Ecto neural progenitor cell (in vitro differentiated cells): ENCODE measurements at places on chromosomes 4 and X.

- DNase-seq: no peak
Measured at GRCh38 chr4:5882947-5883346, 9.9 kb downstream of the CRMP1 start.

GRCh38 chr4:108828620-108829019 lies 65.8 kb upstream of the ETNPPL start:
- DNase-seq: no peak

GRCh38 chrX:122133478-122133877 lies 1050.6 kb upstream of the GRIA3 start:
- DNase-seq: no peak

GRCh38 chrX:119852382-119853353 lies at the start of gene UPF3B:
TSS of gene UPF3B (minus strand) at chrX:119852963. CDS start at chrX:119852928, 35 bp downstream.
- DNase-seq: peak; percentile 92

DNA sequence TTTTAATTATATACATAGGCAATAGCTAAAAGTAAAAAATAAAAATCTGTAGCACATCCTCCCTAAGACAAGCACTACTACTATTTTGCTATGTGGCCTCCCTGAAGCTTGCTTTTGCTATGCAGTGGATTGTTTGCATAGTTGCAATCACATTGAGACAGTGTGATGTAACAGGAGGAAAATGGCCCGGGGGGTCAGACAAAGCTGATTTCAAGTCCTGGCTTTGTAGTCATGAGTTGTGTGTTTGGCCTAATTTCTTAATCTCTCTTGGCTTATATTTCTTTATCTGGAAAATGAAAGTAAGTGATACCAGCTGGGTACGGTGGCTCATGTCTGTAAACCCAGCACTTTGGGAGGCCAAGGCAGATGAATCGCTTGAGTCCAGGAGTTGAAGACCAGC lies 166.6 kb downstream of the LHFPL1 start:
- DNase-seq: no peak

GRCh38 chrX:13121020-13121555 lies 76.7 kb upstream of the FAM9C start:
- DNase-seq: no peak

DNA sequence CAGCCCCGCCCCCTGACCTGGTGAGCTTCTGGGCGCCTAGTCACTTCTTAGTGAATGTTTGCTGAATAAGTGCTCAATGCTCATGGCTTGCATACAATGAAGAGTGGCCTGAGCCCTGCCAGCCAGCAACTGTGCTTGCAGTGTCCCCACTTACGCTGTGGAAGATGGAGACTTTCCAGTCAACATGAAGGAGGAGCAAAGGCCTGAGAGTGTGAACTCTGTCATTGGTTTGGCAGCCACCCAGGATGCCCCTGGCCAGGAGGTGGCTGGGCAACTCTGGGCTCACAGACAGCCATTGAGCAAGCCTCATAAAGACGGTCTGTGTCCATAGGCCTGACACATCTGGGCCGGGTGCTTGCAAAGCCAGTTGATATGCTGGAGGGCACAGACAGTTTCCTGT lies 72.1 kb upstream of the MAMLD1 start:
- peak; percentile 12 for DNase-seq

DNA sequence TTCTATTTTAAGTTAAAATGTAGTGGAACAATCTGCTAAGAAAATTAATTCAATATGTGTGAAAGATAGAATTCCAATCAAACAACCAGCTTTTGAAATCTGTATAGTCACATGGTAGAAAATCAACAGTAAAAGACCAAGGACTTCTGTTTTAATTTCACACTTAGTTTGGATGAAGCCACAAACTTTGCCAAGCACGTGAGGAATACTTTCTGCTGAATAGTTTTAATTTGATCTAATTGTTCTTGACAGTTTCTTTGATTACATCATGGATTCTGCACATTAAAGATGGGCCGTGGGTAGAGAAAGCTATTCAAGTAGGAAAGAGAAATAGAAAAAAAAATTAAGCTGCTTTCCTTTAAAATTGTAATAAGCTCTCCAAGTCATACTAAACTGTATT lies 137.9 kb upstream of the FAM241A start:
- no peak for DNase-seq

DNA sequence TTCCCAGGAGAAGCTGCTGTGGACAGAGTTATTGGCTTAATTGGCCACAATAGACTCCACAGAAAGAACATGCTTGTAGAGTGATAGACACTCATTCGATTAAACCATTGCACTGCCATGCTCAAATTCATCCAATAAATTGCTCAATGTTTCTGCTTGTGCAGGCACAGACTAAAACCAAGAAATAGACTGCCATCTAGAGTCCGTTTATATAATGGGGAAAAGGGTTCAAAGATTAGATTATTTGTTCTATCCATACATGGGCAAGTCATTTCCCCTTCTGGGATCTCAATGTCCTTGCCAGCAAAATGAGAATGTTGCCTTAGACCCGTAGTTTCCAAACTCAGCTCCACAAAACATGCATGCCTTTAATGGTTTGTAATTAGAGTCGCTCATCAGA lies 8.7 kb downstream of the SMIM10 start:
- no peak for DNase-seq

DNA sequence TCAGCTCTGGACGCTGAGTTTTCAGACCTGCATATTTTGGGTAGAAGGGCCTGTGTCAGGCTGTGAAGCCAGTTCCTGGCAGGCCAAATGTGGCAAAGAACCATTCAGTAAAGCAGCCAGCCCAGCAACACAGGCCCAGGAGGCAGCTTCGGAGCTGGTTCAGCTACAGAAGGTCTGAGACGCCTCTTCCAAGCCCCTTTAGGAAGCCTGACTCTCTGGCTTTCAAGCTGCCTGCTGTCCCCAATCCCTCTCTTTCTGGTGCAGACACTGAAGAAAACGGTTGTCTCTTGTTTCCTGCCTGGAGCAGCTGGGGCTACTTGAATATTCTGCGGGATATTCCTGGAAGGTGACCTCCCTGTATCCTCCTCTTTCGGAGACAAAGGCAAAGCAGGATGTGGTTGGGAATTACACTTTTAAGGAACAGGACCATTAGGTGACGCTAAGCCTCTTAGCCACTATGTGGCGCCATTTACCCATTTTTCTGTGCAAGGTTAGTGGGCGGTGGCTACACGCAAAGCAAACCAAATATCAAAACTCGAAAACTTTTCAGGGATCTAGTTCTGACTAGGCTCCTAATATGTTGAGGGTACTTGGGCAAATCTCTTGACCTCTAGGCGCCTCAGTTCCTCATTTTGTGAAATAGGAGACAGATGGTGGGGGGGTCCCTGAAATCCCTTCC lies 47.2 kb upstream of the LAS1L start:
- peak; percentile 52 for DNase-seq

- no peak for DNase-seq
Measured at GRCh38 chr4:8577972-8578371, 2.2 kb upstream of the GPR78 start.

GRCh38 chr4:146834263-146835034 lies 111.2 kb downstream of the TTC29 start:
- DNase-seq: no peak

GRCh38 chr4:109978704-109979454 lies 66.2 kb downstream of the EGF start:
- no peak for DNase-seq

DNA sequence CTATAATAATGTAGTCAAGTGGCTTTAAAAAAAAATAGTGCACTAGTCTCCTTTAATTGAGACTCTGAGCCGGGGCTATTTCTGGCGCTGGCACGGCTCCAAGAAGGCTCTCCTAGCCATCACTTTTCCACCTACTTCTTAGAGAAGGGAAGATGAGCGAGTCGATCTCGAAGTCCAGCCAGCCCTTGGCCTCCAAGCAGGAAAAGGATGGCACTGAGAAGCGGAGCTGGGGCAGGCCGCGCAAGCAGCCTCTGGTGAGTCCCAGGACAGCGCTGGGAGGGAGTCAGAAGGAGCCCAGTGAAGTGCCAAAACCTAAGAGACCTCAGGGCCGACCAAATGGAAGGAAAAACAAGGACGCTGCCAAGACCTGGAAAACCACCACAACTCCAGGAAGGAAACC lies 531.9 kb downstream of the MAGEB5 start:
- no peak for DNase-seq

- no peak for DNase-seq
Measured at GRCh38 chrX:19889582-19890342, 2.4 kb upstream of the SH3KBP1 start.

- DNase-seq: no peak
Measured at GRCh38 chrX:130267956-130268448, 697 bp downstream of the ZNF280C start.

DNA sequence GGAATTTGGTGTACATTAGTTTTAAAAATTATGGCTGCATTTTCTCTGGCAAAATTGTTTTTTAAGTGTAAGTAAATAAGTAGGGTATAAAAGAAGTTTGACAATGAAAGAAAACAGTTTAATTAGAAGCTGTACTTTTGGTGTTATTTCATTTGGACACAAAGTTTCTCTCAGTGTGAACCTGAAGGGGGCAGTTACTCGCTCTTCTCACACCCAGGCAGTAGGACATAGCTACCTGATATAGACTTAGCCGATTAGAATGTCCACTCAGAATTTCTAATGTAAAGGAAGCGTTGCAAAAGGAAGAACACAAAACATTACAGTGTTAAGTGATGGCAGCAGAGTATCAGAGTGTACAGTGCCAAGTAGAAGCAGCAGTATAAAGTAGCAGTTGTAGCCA lies 311.9 kb upstream of the TECRL start:
- no peak for DNase-seq

GRCh38 chr4:124940387-124940786 lies 227.9 kb upstream of the ANKRD50 start:
- DNase-seq: no peak

- DNase-seq: no peak
Measured at GRCh38 chr4:163534056-163534455, 39.6 kb downstream of the TMA16 start.

GRCh38 chr4:61727286-61727685 lies 527.2 kb downstream of the ADGRL3 start:
- DNase-seq: no peak

DNA sequence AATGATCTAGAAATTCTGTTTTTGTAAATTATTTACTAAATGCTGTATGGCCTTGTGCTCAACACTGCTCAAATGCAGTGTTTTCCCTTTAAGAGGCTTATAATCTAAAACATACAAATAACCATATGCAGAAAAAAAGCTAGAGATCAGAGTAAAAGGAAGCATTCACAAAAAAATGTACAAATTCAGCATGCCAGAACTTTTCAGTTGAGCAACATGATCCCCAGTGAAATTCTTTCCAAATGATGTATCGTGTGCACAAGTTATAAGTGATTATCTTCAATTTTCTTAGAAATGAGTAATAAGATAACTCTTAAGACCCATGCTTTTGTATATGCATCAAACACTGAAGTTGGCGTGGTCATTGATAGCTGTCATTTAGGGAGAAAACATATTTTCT lies 5.0 kb downstream of the GPC3 start:
- DNase-seq: no peak

- DNase-seq: no peak
Measured at GRCh38 chrX:153845195-153845594, 14.9 kb upstream of the PDZD4 start.

DNA sequence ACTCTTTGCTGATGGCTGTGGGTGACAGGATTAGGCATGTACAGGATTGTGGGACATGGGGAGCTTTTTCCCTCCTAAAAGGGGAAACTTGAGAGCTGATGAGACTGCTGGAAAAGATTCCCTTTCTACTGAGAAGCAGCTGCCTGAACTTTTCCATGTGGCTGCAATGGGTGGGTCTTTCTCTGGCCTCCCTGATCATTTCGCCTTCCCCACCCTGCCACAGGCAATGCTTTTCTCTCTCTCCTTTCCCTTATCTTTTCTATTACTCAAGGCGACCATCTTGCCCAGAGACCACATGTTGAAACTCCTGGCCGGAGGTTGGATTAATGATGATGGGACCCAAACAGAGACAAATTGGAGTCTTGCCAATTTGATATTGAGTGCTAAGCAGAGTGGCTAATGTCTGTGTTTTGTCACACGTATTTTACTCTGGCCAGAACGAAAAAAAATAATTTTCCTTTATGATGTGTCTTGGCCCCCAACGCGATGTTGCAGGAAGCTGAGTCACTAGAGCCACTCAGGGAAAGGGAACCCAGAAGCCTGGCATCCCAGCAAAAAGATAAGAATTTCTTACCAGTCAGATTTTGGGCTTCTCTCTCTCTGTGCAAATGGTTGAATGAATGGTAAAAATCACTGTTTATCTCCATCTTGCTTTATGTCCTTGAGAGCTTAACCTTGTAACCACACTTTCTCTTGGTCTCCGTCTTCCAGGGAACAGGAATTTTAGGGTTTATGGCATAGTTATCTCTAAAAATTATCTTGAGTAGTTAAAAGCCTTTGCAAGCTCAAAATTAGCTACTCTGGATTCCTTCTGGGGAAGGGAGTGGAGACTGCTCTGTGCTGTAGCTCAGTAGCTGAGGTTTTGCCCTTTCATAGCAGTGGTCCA lies 19.4 kb upstream of the ATP8A1 start:
- DNase-seq: no peak

DNA sequence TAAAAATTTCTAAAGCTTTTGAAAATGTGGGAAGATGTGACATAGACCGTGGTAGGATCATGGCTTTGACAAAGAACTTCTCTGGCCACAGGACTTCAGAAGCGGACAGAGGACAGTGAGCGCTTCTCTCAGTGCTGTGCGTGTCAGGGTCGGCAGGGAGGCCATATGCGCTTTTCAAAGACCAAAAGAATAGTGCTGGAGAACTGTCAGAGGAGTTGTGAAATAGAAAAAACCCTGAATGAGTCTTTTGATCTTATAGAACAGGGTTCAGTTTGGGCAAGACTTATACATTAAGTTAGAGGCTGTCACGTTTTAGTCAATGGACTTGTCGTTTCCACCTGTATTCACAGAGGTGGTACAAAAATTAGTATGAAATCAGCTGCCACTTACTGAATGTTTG lies 77.4 kb downstream of the PTTG2 start:
- DNase-seq: no peak

- DNase-seq: no peak
Measured at GRCh38 chr4:22458098-22458497, 57.8 kb downstream of the ADGRA3 start.

- DNase-seq: no peak
Measured at GRCh38 chrX:20531667-20532066, 265.0 kb upstream of the RPS6KA3 start.

GRCh38 chr4:177251237-177251636 lies 58.4 kb upstream of the NEIL3 start:
- no peak for DNase-seq

DNA sequence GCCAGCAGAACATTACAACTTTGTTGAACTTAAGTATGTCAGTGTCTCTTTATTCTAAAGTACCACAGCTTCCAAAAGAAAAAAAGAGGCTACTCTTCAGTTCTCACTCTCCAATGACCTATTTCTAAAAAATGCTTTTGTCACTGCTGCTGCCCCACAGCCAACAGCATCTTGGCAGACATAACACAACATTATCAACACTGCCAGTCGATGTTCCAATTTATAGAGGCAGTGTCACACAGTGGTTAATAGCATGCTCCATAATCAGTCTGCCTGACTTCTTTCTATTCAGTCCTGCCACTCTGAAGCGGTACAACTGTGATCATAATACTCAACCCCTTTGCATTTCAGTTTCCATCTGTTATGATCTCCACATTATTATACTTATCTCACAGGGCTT lies 69.2 kb downstream of the PLS3 start:
- DNase-seq: no peak

- no peak for DNase-seq
Measured at GRCh38 chr4:101187841-101188240, 159.5 kb downstream of the PPP3CA start.

- DNase-seq: no peak
Measured at GRCh38 chr4:54155936-54156335, 56.0 kb downstream of the GSX2 start.

- DNase-seq: no peak
Measured at GRCh38 chrX:675955-676295, 45.3 kb downstream of the SHOX start.

GRCh38 chrX:65750674-65751469 lies 83.4 kb downstream of the MSN start:
- no peak for DNase-seq
